ENCODE measurements at places on chromosomes 3 and 15.

DNA sequence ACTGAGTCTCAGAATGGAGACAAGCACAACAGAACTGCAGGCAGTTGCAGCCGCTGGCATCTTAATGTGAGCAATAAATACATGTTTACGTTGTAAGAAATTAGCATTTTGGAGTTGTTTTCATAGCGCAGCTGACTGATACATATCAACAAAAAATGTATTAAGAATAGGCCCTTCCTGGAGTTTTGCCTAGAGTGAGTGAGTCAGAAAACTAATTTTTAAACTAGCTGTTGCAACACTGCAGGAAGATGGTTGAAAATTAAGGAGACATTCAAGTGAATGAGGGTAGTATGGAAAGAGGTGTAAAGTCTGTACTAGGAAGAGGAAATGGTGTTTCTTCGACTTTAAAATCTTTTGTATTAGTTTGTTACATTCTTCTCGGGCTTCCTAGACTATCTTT is 39.6 kb upstream of the TIMP4 start:
- no peak for DNase-seq

DNA sequence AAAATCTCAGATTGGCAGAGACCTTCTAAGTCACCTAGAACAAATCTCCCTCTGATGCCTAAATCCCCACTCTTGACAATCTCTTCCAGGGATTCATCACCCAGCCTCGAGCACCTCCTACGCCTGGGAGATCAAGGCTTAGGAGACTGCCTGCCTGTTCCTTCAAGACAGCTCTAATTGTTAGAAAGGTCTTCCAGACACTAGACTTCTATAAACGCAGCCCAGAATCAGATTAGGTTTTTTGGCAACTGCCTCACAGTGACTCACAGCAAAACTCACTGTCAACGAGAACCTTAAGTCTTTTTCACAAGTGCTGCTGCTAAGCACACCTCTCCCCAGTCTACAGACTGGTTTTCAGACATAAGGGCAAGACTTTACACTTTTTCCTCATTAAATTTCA is 23.1 kb downstream of the SRGAP3 start:
- DNase-seq = no peak

- DNase-seq = no peak
These were observed 116.0 kb downstream of the GMNC start for GRCh38 chr3:190746531-190746930.

DNA sequence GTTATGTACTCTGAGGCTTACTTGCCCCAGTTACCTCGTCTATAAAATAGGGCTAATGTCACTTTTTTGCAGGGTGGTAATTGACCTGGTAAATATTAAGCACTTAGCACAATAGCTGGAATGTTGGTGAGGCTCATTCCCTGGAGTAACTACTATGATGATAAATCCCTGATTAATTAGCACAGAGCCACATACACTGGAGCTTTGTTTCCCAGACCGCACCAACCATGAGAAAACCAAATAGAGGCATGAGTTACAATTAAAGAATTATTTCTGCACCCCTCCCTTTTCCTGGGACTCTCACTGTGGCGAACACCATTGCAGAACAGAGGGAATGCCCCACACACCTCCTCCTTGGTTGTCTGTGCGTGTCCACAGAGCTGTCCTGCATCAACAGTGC is 76.6 kb upstream of the CPOX start:
- DNase-seq = no peak

DNA sequence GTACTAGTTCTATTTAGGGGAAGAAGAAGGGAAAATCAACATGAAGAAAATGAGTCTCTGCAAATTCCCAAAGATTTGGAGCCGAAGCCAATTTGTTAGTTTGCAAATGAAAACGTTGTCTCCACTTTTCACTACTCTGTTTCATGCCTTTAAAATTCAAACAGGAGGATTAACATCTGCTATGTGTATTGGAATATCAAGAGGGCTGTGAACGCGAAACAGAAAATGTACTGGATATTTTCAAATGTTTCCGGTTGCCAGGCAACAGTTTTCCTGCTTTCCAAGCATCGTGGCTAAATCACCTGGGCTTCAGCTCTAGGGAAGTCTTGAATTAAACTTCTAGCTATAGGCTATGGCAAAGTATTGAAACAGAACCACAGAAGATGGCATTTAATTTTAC is 172.8 kb downstream of the KCNMB2 start:
- DNase-seq = no peak

GRCh38 chr3:89000886-89001285 is 106.5 kb upstream of the EPHA3 start:
- no peak for DNase-seq

- no peak for DNase-seq
These were observed 94.3 kb upstream of the PFN2 start for GRCh38 chr3:150064971-150065370.

- no peak for DNase-seq
These were observed 83.8 kb downstream of the APBA2 start for GRCh38 chr15:28969511-28970085.

GRCh38 chr3:192024751-192025150 is 563.8 kb downstream of the PYDC2 start:
- no peak for DNase-seq

DNA sequence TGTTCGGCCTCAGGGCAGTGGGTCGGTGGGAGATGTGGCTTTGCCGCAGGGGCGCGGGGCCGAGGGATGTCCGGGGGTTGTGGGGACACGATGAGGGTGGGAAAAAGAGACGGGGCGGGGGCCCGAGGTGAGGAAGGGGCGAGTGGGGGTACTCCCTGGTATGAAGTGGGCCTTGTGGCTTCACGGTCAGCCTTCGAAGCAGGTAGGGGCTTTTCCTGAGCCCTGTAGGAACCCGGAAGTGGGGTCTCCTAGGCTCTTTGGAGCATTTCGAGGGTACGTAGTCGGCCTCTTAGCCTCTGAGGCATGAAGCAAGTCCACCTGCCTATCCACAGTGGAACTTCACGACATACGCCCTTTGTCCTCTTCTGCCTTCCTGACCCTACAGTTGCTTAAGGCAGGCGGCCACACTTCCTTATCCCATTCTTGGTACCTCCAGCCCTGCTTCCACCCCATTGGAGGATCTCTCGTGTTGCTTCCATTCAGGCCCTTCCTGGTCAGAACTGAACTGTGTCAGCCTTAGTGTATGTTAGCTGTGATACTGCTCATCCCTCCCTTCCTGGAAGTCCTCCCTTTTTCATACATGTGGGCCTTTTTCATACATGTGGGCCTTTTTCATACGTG is 389 bp downstream of the ARPC4 start:
- DNase-seq = no peak

DNA sequence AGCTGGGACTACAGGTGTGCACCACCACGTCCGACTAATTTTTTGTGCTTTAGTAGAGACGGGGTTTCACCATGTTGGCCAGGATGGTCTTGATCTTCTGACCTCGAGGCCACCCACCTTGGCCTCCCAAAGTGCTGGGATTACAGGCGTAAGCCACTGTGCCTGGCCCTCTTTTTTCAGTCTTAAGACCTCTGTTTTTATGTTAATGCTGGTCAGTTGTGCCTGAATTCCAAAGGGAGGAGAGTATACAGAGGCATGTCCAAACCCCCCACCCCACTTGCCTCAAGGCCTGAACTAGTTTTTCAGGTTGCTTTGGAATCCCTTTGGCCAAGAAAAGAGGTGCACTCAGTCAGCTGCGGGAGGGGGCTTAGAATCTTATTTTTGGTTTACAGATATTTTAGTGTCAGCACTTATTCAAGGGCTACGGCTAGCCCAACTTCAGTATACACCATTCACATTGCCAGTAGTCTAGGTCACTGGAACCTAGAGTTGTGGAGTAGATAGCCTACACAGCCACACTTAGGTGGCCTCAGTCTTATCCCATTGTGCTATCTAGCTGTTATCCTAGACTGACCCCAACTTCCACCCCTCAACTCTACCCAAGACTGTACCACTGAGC is 128.0 kb upstream of the TPM1 start:
- no peak for DNase-seq

- no peak for DNase-seq
These were observed 62.6 kb upstream of the IQSEC1 start for GRCh38 chr3:13135811-13136321.

GRCh38 chr3:72177075-72178050 is 392.4 kb upstream of the PROK2 start:
- peak; percentile 84 for DNase-seq

- DNase-seq = no peak
These were observed 44.5 kb upstream of the MCTP2 start for GRCh38 chr15:94186770-94187331.

GRCh38 chr15:28989239-28989830 is 103.6 kb downstream of the APBA2 start:
- DNase-seq = no peak

DNA sequence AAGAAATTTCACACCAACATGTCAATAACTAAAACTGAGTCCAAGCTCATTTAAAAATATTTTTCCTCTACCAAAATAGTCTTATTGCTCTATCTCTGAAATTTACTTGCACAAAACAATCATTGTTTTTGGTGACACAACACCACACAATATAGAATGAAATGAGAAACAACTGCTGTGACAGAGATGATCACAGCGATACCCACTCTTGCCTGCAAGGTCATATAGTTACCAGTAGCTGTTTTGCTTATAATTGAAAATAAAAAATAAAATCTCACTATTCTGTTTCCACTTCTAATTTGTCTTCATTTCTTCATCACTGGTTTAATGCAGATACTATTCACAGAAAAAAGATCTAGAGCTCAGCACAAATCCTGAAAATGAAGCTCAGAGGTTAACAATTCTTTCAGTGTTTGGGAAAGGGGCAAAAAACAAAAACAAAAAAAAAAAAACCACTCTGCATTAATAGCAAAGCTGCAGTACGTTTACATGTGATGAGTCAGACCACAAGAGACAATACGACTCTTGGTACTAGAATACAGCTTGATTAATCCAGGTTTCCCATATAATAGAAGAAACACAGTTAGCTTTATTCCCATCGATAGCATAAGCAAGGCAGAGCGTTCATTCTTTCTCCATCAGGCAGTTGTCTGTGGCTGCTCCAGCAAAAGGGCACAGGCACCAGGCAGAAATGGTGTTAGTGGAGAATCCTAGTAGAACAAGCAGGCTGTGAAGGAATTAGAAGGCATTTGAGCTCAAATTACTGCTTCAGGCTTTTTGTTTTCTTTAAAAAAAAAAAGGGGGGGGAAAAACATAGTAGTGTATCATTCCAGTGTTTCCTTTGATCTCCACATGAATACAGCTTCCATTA is 773 bp downstream of the ANKRD28 start:
- no peak for DNase-seq

DNA sequence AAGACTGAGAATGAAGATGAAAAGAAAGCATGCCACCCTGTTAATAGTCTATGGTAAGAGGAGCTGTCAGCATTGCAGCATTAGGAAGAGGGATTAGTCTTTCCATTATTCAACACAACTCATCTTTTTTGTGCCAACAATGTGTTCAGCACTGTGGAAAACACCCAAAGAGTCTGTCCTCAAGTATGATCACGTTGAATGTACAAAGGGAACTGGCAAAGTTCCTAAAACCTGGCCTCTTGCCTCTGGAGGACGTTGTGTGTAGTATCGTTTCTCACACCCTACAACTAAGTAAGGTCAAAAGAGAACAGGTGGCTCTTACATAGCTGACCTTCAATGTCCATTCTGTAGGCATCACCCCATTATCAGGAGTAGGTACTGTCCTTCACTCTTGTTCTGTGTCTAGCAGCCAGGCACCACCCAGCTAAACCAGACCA is 147.9 kb upstream of the THBS1 start:
- no peak for DNase-seq

DNA sequence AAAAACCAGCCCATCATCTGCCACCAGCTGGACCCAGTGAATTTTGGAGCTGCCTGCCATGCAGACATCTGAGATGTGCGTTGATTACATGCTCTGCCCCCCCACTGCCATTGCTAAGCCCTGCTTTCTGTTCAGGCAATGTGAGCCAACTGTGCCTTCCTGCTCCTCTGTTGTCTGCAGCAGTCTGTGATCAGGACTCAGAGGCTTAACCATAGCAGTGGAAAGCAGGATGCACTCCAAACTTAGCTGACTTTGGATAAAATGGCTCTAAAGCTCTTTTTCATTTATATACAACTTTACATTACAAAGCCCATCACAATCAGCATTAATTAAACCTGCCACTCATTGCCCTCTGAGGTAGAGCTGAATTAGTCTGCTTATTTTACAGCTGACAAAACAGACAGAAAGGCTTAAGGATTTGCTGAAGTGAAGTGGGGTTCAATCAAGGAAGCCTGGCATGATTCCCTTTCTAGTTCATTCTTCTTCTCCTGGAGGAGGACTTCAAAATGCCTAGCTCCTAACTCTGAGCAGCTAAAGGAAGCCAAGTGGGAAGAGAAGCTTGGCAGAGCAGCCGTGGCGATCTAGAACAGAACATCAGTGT is 15.7 kb upstream of the RPS27L start:
- no peak for DNase-seq

DNA sequence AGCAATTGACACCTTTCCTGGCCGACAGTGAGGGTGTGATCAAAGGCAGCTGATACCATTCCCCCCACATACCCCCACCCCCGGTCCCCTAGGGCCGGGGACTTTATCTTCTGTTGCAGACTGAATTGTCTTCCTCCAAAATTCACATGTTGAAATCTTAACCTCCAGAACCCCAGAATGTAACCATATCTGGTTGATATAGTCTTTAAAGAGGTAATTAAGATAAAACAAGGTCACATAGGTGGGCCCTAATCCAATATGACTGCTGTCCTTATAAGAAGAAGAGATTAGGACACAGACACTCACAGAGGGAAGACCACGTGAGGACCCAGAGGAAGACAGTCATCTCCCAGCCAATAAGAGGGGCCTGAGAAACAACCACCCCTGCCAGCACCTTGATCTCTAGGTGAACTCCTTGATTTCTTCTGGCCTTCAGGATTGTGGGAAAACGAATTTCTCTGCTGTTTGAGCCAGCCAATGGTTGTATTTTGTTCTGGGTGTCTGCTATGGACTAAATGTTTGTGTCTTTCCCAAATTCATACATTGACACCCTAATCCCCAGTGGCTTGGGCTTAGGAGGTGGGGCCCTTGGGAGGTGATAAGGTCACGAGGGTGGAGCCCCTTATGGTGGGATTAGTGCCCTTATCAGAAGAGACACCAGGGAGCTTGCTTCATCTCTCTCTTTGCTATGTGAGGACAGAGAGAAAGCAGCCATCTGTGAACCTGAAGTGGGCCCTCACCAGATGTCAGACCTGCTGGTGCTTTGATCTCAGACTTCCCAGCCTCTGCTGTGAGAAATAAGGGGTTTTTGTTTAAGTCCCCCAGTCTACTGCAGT is 144.0 kb downstream of the CHSY1 start:
- DNase-seq = no peak

DNA sequence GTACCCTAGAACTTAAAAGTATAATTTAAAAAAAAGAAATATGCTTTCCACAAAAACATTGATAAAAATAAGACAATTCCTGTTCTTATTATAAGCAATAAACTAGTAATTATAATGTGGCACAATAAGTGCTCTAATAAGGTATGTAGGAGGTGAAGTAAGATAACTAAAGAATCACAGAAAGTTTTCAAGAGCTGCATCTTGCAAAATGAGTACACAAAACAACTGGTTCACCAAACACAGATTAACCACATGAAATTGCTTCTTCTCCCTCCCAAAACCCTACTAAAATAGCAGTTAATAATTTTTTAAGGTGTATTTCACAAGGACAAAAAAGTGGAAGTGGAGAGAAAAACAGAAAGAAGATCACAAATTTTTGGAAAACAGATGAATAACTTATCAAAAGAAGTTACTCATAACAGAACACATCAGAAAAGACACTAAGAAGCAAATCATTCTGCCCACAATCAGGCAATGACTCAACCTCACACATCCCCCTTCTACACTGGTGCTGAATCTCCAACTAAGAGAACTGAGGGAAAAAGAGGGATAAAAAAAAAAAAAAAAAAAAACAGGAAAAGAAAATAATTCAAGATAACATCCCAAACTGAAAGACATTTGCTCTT is 64.2 kb downstream of the TBC1D5 start:
- no peak for DNase-seq

GRCh38 chr15:29822100-29822683 is at the start of gene TJP1:
TJP1 (minus strand) TSS chr15:29822468; CDS start chr15:29822028, 440 bp downstream.
- DNase-seq = no peak
